H1 (cell line): ENCODE measurements at places on chromosomes 6 and 20.

- H3K27ac ChIP-seq, result no peak overlapping the region
- no peak for DNase-seq
- peaks cover 4% of the 10 kb centered on the region for H3K4me1 ChIP-seq
- no peaks in the 10 kb centered on the region for H3K27me3 ChIP-seq
- H3K4me3 ChIP-seq, result no peak overlapping the region
These were observed 292.2 kb upstream of the RSPO3 start for GRCh38 chr6:126826166-126826714.

GRCh38 chr6:45746046-45746445, 269.6 kb downstream of the CLIC5 start:
- no peaks in the 10 kb centered on the region for H3K27me3 ChIP-seq
- DNase-seq, result no peak
- H3K4me1 ChIP-seq, result no peaks in the 10 kb centered on the region
- no peaks in the 10 kb centered on the region for H3K36me3 ChIP-seq
- no peak overlapping the region for H3K4me3 ChIP-seq

- peaks cover 9% of the 10 kb centered on the region; the same call in 1 of the 2 replicates for H3K4me1 ChIP-seq
- H3K4me3 ChIP-seq, result no peak overlapping the region
- H3K27me3 ChIP-seq, result no peaks in the 10 kb centered on the region
- H3K36me3 ChIP-seq, result no peaks in the 10 kb centered on the region
- H3K27ac ChIP-seq, result no peak overlapping the region
These were observed 154.4 kb upstream of the STMND1 start for GRCh38 chr6:16947375-16948015.

DNA sequence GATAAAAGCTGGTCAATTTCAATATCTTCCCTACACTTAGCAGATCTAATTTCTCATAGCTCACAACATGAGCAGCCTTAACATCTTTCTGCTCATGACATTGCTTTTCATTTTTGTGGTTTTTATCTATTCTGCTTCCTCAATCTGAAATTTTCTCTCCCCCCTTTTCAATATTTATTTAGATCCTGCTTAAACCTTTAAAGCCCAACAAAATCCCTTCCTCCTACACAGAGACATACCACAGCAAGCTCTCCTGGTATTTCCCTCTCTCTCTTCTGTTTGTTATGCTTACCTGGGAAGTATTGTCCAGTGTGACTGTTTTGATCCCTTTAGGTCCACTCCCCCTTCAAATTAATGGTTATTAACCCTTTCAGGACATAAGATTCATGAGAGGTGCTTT, 582.5 kb downstream of the RFPL4B start:
- H3K36me3 ChIP-seq, result no peaks in the 10 kb centered on the region
- no peaks in the 10 kb centered on the region for H3K27me3 ChIP-seq
- H3K4me3 ChIP-seq, result no peak overlapping the region
- no peaks in the 10 kb centered on the region; the same call in 1 of the 2 replicates for H3K4me1 ChIP-seq
- no peak for DNase-seq
- no peak overlapping the region for H3K27ac ChIP-seq

DNA sequence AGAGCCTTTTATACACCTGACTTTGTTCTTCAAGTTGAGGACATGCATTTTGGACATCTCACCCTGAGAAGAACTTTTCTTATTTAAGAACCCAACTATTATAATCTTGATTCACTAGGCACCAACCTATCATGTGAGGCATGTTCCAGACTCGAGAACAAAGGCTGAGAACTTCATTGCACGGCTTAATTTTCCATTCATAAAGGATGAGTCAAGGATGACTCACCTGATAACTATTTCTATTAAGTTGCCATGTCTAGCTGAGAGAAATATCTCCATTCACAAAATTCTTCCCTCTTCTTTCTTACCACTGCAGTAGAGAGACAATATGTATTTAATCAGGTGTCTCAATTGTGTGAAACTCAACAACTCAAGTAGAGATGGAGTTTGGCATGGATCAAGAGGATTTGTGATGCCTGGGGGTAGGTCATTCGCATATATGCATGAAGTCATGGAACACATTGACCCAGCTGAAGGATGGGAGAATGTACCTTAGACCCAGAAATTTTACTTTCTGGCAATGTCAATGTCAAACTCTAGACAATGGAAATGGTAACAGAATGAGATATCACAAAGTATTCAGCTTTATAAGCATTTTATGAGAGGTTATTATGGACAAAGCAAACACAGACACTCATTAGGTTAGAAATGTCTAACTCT, 208.7 kb upstream of the PRND start:
- H3K27me3 ChIP-seq, result no peaks in the 10 kb centered on the region
- no peak for DNase-seq
- no peak overlapping the region for H3K27ac ChIP-seq
- no peaks in the 10 kb centered on the region; the same call in 1 of the 2 replicates for H3K36me3 ChIP-seq
- peaks cover 4% of the 10 kb centered on the region for H3K4me1 ChIP-seq

- H3K4me3 ChIP-seq, result no peak overlapping the region
- no peaks in the 10 kb centered on the region for H3K27me3 ChIP-seq
- peaks cover 8% of the 10 kb centered on the region; the same call in 1 of the 2 replicates for H3K36me3 ChIP-seq
- H3K27ac ChIP-seq, result no peak overlapping the region
- no peak for DNase-seq
- no peaks in the 10 kb centered on the region for H3K4me1 ChIP-seq
These were observed 131.4 kb upstream of the TRAF3IP2 start for GRCh38 chr6:111737065-111737521.

DNA sequence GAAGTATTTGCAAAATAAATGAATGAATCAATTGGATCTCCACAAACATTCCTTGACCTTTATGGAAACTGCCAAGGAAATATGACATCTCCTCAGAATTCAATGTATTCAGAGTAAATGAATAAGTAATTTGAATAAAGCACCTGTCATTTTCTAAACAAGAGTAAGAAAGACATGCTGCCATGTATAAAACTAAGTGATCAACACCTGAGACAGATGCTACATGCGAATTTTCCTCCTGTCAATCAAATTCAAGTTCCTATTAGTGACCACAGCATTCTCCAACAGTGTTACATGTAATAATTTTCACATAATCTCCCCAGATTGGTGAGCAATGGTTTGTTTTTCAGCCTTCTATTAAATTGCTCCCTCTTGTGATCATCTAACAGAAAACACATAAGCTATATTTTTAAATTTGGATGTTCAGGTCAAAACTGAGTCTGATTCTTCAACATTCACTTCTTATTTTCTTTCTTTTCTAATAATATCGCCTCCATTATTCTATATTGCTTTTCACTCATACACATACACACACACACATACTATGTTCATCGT, 163.2 kb upstream of the RNF217 start:
- no peaks in the 10 kb centered on the region for H3K36me3 ChIP-seq
- no peaks in the 10 kb centered on the region for H3K4me1 ChIP-seq
- DNase-seq, result no peak
- H3K4me3 ChIP-seq, result no peak overlapping the region
- H3K27ac ChIP-seq, result no peak overlapping the region
- H3K27me3 ChIP-seq, result no peaks in the 10 kb centered on the region

DNA sequence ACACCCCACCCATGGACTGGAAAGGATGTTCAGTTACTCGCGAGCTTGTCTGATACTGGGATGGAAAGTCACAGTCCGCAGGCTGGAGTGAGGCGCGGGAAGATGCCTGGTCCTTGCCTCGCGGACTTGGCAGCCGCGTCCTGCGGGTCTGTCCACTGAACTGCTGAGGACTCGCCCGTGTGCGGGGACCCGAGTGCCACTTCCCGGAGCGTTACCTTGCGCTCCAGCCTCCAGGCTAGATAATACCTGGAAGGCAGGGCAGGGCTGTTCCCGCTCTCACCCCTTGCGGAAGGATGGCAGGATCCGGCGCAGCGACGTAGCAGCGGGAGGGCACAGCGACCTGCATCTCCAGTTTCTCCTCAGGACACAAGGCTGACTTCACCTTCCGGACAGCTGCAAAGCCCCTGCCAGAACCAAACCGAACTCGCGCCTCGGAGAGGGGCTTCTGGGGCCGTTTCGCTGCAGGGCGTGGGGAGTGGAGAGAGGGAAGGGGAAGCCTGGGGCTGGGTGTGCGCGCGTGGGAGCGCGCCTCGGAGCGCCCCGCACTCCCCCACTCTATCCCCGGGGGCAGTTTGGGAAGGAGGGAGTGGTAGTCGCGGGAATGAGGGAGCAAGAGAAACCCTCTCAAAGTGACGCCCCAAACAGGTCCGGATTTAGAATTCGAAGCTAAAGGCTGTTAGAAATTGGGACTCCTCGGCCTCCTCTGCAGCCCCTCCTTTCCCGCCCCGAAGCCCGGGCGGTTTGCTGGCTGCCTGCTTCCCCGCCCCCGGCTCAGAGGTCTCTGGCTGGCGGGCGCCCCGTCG, at the start of gene KCNQ5:
Gene KCNQ5, plus strand, starts transcription at position 774 of the 803 bp plus-strand sequence.
- peaks cover 48% of the 10 kb centered on the region for H3K27me3 ChIP-seq
- H3K27ac ChIP-seq, result no peak within 1 kb of the TSS
- H3K4me1 ChIP-seq, result no peaks in the 10 kb centered on the region
- peak within 1 kb of the TSS; percentile 78 for H3K4me3 ChIP-seq
- no peak for DNase-seq

DNA sequence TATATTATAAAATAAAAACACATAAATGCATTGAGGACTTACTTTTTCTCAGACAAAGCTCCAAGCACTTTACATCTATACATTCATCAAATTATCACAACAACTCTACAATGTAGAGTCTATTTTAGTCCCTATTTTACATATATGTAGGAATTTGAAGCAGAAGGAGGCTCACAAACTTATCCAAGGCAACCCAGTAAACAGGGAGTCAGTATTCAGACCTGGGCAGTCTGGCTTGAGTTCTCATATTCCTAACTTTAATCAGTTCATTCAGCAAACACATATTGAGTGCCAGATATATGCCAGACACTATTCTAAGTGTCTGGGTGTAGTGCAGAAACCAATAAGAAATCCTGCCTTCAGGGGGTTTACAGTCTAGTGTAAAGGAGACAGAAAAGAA, 129.2 kb downstream of the C6orf58 start:
- no peak overlapping the region for H3K4me3 ChIP-seq
- H3K36me3 ChIP-seq, result no peaks in the 10 kb centered on the region
- H3K27ac ChIP-seq, result no peak overlapping the region
- no peaks in the 10 kb centered on the region for H3K4me1 ChIP-seq

DNA sequence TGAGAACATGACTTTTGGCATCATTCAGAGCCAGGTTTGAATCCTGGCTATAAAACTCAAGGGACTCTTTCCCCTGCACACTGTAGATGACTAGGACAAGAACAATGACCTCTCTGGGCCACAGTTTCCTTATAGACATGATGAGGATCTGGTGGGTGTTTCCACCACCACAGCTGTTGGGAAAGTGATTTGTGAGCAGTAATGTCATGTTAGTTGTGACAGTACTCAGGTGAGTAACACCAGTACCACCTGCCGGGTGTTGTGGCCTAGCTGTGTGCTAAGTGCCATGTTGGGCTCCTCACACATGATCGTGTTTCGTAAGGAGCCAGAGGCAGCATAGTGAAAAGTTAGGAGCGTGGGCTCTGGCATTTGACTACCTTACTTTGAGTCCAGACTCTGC, 24.1 kb downstream of the HM13 start:
- no peak overlapping the region for H3K27ac ChIP-seq
- H3K27me3 ChIP-seq, result no peaks in the 10 kb centered on the region
- no peak overlapping the region for H3K4me3 ChIP-seq
- peaks cover 27% of the 10 kb centered on the region for H3K36me3 ChIP-seq
- DNase-seq, result no peak
- no peaks in the 10 kb centered on the region for H3K4me1 ChIP-seq

DNA sequence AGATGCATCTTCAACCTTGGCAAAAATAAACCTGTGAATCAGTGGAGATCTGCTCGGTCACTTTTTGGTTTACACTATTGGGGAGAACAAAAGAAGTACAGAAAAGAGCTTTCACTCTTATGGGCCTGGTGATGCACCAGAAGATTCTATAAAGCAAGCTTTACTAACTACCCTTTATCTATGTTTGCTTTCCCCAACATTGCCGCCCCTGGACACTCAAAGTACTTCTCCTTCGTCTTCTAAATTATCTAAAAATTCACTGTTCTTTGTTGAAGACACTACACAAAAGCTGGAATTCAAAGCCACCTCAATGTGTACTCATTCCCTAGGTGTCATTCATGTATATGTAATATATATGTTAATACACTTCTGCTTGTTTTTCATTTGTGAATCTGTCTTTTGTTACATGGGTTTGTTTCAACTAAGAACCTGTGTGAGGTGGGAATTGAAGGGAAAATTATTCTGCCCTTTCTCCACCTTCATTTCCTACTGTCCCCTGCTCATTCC, 97.9 kb upstream of the BTN3A2 start:
- DNase-seq, result no peak
- no peak overlapping the region for H3K4me3 ChIP-seq
- peaks cover 6% of the 10 kb centered on the region for H3K4me1 ChIP-seq
- no peak overlapping the region for H3K27ac ChIP-seq
- H3K27me3 ChIP-seq, result no peaks in the 10 kb centered on the region

GRCh38 chr20:51687630-51688029, 80.6 kb downstream of the ATP9A start:
- no peaks in the 10 kb centered on the region for H3K27me3 ChIP-seq
- no peak overlapping the region for H3K27ac ChIP-seq
- no peaks in the 10 kb centered on the region for H3K4me1 ChIP-seq
- H3K36me3 ChIP-seq, result no peaks in the 10 kb centered on the region
- H3K4me3 ChIP-seq, result no peak overlapping the region
- no peak for DNase-seq

- H3K4me1 ChIP-seq, result peaks cover 18% of the 10 kb centered on the region
- no peak for DNase-seq
- H3K27me3 ChIP-seq, result no peaks in the 10 kb centered on the region
- peak overlapping the region; percentile 87; the same call in 1 of the 2 replicates for H3K4me3 ChIP-seq
- H3K36me3 ChIP-seq, result no peaks in the 10 kb centered on the region
These were observed 2.6 kb downstream of the BLCAP start for GRCh38 chr20:37524859-37525708.

DNA sequence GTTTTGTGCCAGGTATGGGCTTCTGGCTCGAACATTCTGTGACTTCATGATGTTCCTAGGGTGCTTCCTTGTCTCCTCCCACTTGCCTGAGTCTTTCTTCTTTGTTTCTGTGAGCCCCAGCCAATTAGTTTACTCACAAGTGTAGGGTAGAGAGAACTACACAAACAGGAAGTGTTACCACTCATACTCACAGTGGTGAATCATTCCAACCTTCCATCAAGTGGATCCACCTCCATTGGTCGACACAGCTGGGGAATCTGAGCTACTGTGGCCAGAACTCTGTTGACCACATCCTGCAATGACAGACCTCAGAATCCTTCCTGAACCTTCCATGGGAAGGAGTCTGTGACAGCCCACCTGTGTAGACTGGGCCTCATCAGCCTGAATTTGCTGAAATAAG, 76.8 kb downstream of the UNC5CL start:
- no peak overlapping the region; the same call in 1 of the 2 replicates for H3K27ac ChIP-seq
- no peak overlapping the region for H3K4me3 ChIP-seq
- no peak for DNase-seq
- H3K36me3 ChIP-seq, result no peaks in the 10 kb centered on the region
